ENCODE measurements at places on chromosomes 6 and 20.

GRCh38 chr6:86192123-86192522 lies 549.4 kb upstream of the SYNCRIP start:
- no peak for DNase-seq

- DNase-seq: no peak
Measured at GRCh38 chr6:29424168-29424567, 9.4 kb downstream of the OR12D1 start.

DNA sequence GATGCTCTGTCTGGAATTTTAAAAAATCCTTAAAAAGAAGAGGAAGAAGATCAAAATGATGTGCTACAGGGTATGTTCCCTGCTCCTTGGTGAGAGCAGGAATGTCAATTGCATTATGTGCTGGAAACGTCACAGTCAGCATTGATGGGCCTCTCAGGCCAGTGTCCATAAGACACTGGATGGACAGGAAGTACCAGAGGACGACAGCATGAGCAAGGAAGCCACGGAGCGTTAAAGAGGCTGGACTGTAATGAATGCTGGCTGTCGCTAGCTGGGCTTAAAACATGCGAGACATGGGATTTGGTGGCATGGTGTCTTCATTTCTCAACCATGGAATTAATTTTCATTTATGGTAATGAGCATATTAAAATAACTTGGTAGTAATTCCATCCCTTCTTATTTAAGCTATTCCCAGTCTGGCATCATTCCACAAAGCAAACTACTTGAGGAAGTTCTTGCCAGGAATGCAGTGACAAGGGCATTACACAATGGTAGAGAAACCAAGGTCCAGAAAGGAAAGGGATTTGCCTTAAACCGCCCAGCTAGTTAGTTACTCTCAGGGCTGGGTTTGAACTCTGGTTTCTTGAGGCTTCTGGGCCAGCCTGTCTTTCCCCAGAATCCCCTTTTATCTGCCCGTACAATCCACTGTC lies 166.6 kb upstream of the SOX4 start:
- DNase-seq: no peak

GRCh38 chr6:101585501-101585900 lies 192.0 kb downstream of the GRIK2 start:
- no peak for DNase-seq

- no peak for DNase-seq
Measured at GRCh38 chr20:32378461-32378860, 20.3 kb downstream of the ASXL1 start.

DNA sequence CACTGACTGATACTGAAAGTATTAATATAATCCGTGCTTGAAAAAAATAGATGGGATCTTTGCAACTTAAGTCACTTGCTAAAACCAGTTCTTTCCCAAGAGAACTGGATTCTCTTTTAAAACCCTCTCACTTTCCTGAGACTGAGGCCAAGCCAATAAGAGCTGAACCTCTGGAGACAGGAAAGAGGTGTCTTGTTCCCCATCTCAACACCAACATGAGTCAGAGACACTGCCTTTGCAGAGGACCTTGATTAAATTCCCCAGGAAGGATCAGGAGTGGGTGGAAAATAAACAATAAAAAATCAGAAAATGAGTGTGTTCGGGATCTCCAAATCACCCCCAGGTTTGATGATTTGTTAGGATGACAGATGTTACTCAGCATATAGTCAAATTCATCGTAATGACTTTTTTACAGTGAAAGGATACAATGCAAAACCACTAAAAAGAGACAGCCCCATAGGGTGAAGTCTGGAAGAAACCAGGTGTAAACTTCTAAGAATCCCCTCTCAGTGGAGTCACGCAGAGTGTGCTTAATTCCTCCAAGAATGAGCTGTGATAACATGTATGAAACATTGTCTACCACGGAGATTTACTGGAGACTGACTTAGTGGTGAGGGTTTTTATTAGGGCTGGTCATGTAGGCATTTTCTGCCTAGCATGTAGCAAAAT lies 122.8 kb upstream of the BEND3 start:
- DNase-seq: no peak

DNA sequence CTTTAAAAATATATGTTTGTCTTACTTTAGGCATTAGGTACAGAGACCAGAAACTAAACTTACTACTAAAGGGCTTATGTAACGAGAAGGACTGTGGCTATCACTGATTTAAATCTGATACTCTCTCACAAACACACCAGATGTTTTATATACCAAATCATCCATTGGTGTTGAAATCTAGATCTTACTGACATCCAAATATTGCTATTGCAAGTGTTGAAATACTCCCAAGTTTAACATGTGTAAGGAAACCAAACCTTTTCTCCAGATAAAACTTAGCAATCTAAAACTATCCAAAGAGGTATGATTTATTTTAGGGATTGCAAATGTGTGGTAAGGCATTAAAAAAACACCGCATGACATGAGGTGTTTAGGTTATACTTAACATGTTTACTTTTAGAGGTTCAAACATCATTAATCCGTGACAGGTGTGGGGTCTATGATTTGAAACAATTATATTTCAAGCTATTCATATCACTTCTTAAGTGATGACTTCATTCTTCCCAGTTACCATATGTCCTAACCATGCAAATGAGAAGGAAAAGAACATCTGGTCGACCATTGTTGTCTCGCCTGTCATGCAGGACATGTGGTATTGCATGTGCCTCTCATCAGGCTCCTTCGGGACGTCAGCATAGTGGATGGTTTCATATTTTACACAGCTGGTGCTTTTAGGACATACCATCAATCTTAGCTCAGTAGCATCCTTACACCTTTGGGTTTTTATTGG lies 168.3 kb upstream of the SPACA1 start:
- no peak for DNase-seq

- no peak for DNase-seq
Measured at GRCh38 chr6:150458579-150458978, 89.8 kb downstream of the IYD start.

GRCh38 chr20:20364593-20365479 lies 3.1 kb upstream of the INSM1 start:
- no peak for DNase-seq

DNA sequence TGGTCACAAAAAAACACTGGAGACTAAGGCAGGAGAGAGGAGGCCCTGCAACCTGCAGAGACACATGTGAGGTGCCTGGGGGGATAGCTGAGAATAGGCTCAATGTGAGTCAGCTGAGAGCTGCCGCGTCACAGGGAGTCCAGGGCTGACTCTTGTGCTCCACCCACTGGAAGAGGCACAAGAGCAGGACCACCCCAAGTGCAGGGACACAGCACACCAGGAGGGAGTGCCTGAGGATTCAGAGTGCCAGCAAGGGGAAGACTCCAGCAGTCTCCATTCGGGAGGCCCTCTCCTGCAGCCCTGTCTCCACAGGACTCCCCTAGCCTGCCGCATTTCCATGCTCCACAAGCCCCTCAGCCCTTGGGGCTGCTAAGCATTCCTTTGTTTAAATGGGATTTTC lies 105.5 kb downstream of the HUS1B start:
- no peak for DNase-seq

DNA sequence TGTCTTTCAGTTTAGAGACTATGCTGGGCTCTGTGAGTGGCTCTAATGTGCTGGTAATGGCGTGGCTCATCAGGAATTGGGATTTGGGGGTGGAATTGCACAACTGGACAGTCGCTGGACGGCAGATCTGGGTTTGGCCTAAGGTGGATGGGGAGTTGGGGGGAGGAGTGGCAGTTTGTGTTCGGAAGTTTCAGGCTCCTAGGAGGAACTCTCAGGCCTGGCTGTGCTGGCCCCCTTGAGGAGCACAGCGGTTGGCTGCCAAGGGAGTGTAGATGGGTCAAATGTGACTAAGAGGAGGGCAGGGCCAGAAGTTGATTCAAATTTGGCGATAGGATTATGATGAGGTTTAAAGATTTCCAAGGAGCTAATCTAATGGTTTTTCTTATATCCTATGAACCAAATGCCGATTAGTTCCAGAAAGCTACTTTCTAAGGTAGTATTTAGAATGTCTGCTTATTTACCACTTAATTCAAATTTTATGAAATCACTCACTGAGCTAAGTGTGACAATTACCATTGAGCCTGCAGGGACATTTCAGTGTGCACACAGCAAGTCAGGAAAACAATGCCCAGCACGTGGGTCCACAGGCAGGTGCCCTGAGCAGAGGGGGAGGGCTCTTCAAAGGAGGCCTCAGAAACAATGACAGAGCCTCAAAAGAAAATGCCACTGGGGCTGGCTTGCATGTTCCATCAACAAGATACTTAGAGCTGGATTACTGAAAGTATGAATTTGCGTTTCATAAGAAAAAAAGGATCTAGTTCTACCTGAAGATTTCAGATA lies 111.0 kb downstream of the GJA10 start:
- no peak for DNase-seq

DNA sequence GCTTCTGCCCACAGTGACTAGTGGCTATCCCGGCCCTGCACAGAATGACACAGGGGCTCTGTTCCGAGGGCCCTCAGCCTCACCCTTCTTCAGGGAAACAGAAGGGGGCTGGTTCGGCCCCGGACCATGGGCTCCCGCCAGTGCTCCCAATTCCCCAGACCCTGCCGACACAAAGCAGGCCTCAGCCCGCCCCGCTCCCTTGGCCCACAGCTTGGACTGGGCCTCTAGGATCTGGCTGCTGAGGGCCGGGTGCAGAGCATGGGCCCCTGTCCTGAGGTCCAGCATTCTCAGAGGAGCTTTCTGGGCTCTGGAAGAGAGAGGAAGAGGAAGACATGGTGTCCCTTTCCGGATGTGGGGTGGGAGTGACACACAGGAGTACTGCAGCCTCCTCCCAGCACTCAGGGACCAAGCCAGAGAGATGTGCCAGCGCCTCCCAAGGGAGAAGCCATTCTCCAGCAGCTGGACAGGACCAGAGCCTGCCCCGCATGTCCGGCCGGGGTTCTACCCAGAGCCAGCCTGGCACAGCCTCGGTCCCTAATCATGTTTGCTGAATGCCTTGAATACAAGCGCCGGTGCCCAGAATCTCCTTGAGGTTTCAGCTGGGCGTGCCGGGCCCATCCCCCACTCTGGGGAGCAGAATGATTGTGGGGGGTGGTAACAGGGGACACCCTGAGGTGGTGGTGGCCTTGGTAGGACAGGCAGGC lies 23.9 kb downstream of the C20orf203 start:
- DNase-seq: no peak

GRCh38 chr6:44020148-44020547 lies 107.1 kb downstream of the MRPL14 start:
- no peak for DNase-seq

DNA sequence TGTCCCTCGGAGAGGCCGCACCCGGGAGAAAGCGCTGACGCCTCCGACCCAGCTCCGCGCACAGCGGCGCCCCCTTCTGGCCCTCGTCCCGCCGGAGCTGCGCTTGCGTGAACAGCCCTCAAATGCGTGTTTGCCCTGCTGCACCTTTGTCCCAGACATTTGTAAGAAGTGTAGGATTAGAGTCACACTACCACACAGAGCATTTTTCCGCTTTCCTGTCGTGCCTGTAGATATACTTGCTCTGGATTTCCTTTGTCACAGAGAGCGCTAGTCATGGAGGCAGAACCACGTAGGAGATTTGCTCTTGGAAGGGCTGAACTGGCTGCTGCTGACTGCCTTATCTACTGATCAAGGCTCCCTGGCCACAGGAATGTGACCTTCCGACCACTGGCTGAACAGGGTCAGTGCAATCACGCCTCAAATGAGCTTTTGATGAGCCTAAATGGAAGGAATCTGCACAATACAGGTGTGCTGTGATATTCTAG lies 62.3 kb downstream of the PAX1 start:
- DNase-seq: no peak

- DNase-seq: no peak
Measured at GRCh38 chr6:30685157-30686008, 1.1 kb downstream of the PPP1R18 start.

DNA sequence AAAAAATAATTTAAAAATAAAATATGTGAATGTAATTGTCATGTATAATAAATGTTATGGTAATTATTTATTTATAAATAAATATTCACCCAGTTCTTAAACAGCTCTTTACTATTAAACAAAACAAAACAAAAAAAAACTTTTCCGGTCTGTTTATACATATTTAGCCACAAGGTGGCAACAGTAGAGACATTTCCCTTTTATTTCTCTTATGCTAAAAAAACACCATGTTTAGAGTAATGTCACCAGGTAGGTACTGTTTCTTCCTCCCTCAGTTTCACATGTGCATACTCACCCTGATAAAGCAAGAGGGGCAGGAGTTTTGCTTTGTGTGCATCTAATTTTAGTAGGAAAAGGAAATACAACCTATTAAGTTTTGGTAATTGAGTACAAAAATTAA lies 610.4 kb upstream of the IMPG1 start:
- no peak for DNase-seq

DNA sequence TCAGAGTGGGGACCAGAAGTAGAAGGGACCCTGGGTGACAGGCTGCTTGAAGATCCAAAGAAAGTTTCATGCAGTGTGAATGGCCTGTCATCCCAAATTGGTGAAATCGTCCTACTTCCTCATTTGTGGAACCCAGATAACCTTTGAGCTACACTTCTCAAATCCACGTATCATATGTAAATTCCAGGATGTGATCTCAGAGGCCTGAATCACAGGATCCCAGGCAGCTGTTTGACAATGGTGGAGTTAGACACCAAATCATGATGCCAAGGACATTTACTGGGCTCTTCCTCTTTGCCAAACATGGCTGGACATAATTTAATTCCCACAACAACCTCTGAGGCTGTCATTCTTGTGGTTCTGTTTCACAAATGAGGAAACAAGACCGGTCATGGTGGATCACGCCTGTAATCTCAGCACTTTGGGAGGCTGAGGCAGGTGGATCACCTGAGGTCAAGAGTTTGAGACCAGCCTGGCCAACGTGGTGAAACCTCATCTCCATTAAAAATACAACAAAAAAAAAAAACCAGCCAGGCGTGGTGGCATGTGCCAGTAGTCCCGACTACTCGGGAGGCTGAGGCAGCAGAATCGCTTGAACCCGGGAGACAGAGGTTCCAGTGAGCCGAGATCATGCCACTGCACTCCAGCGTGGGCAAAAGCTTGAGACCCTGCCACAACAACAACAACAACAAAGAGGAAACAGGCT lies 39.9 kb upstream of the TTPAL start:
- no peak for DNase-seq

DNA sequence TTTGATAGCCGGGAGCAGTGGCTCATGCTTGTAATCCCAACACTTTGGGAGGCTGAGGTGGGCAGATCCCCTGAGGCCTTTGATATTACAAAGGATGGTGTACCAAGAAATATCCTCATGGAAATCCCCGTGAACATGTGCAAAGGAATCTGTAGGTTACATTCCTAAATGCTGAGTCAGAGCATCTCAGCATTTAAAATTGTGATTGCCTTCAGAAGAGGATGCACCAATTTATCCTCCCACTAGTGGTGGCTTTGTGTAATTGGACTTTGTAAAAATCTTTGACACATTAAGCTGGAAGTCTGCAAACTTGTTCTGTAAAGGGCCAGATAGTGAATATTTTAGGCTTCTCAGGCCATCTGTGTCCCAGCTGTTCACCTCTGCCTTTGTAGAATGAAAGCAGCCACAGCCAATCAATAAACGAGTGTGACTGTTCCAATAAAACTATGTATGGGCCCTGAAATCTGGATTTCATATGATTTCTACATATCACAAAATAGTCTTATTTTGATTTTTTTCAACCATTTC lies 11.8 kb downstream of the TMEM14B start:
- DNase-seq: no peak

DNA sequence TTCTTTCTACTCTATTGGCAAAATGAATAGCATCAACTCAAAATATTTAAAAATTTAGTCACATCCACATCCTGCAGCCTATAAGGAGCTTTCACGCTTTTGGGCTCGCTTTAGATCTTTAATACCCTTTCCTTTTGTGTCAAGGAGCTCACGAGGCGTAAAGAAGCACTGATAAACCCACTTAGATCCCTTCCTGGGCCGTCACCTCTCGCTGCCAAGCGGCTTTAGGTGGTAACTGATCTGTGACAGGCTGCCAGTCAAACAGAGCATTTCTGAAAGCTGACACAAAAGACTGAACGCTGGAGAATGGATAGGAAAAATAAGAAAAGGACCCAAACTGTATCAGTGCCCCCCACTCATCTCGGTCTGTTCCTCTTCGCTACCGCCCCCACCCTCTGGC lies 385.7 kb upstream of the MMS22L start:
- DNase-seq: no peak

All from NCI-H2029 treated with DMSO at 0.1 percent for 48 hours (cell line).